Activated gamma-delta T cell treated with Interleukin-2 at 50 U/mL for 16 hours (primary cell): ENCODE measurements at places on chromosomes 5 and 9.

DNA sequence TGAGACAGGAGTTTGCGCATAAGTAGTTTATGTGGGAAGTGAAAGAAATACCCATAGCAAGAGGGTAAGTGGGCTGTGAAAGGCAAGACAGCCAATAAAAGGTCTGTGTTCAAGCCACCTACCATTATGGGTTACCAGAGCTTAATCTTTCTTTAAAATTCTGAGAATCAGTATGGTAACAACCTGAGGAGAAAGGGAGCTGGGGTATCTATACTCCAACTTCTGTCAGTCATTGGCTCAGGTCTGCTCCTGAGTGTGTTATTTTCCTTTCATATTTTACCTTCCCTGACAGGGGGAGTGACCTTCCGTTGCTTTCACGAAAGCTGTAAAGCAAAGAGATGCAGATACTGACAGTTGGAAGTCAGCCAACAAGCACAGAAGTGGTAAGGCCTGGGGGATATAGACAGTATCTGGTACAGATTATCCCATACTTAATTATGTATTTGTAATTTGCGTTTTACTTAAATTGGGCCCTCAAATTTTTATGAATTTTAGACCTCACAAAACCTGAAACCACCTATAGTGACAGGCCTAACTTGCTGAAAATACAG is 233.4 kb downstream of the RAB3C start:
- DNase-seq, result no peak

DNA sequence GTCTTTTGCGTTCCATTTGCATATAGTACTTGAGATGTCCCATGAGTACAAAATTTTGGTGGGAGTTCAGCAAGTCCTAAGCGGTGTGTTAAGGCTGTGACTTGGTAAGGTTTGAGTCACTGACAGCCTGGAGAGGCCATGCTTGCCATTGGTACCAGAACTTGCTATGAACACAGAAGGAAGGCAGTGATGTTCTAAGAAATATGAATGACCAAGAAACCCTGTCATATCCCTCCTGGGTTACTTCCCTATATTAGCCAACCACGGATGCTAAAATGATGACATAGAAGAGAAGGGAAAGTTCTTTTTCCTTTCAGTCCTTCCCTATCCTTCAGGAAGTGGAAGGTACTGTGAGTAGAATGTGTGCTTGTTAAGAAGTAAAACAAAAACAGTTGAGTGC is 136.7 kb downstream of the GCNT1 start:
- DNase-seq, result no peak

DNA sequence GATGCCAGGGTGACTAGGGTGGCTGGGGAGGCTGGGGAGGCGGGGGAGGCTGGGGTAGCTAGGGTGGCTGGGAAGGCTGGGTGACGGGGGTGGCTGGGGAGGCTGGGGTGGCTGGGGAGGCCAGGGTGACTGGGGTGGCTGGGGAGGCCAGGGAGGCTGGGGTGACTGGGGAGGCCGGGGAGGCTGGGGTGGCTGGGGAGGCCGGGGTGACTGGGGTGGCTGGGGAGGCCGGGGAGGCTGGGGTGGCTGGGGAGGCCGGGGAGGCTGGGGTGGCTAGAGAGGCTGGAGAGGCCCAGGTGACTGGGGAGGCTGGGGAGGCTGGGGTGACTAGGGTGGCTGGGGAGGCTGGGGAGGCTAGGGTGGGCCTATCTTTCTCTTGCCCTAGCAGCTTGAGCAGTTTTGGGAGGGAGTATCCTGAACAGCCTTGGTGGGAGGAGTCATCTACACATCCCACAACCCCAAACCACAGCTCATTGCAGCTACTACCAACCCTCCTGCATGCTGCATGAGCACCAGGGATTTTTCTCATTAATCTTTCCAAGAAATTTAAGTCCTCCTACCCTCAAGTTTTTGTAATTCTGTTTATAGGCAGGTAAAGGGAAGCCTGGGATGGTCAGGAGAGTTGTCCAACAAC is 203.2 kb upstream of the IRX1 start:
- DNase-seq, result no peak

DNA sequence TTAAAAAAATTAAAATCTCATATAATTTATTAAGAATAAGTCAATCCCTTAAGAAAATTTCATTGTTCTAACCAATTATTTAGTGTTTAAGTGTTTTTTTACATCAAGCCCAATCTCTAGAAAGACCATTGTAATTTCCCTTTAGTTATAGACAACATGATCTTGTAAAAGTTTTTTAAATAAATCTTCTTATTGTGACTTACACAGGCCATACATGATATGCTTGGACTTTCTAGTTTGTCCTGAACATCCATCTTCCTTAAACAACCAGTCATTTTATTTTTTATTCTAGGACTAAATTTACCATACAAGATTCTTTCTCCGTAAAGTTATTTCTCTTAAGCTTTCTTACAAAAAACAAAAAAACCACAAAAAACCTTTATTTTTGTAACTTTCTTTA is 126.5 kb upstream of the MAST4 start:
- DNase-seq, result no peak

DNA sequence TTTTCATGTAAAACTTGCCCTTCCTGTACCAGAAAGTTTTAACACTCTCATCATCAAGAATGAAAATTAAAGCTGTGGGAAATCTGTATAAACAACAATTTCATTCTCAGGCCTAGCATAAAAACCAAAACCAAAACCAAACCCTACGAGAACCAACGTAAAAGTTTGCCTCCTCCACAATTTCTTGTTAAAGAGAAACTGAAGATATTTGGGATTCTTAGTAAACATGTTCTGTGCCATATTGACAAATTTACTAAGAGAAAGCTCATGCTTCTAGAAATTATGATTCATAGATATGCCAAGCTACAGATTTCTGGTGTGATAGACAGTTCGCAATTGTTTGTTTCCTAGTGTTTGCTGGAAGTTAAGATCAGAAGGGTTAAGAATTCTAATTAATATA is 801.0 kb upstream of the NUDT12 start:
- no peak for DNase-seq

DNA sequence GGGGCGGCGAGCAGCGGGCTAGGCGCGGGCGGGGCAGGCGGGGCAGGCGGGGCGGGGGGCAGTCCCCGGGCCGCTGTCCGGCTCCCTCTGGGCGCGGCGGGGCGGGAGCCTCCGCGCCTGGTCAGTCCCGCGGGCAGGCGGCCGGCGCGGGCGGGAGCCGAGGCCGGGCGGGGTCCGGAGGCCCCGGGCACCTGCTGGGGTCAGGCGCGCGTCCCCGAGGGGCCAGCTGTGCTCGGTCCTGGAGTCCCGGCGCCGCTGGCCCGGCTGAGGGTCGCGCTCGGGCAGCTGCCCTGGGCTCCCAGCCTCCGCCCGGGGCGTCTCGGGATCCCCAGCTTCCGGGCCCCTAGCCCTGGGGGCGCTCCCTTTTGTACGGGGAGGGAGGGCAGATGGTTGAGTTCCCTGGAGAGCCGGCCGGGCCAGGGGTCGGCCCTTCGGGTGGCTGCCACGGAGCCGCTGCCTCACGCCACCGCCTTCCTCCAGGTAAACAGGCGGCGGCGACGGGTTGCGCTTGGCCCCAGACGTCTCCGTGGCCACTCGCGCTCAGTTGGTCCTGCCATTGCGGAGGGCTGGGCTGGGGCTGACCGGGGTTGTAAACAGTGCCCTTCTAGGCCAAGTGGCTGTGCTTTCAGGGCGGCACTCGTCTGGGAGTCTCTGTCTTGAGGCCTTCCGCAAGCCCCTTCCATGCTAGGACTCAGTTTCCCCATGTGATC is 473 bp downstream of the ZBTB34 start:
- DNase-seq, result no peak
